ENCODE measurements at places on chromosomes 16 and 17. TPM values are rescaled to one million over a fixed set of nuclear protein-coding genes. Genes with fewer than 3 reads are reported as not detected.

MT1M gene
- 15.1 TPM for total RNA-seq

SDR42E2 gene
- not detected for total RNA-seq

EFCAB5 gene
- total RNA-seq = 0.34 TPM

TMEM88 gene
- 16.0 TPM for total RNA-seq

NPIPA8 gene
- not detected for total RNA-seq

FDXR gene
- total RNA-seq = 7.7 TPM

GNG13 gene
- total RNA-seq = not detected

CDYL2 gene
- total RNA-seq = 10.7 TPM

KRTAP29-1 gene
- total RNA-seq = not detected

VMO1 gene
- total RNA-seq = 4.6 TPM

GP2 gene
- not detected for total RNA-seq

CDH8 gene
- total RNA-seq = not detected

SUPT4H1 gene
- 34.1 TPM for total RNA-seq

TP53TG3 gene
- total RNA-seq = not detected

C17orf50 gene
- total RNA-seq = not detected

GPR142 gene
- not detected for total RNA-seq

NOMO2 gene
- total RNA-seq = 69.2 TPM

LGALS9B gene
- not detected for total RNA-seq

VASN gene
- total RNA-seq = 16.0 TPM

TEX14 gene
- total RNA-seq = not detected

CDR2L gene
- 5.7 TPM for total RNA-seq

GRAPL gene
- total RNA-seq = 7.2 TPM

EVPLL gene
- not detected for total RNA-seq

ASPA gene
- 4.9 TPM for total RNA-seq

SKAP1 gene
- total RNA-seq = 2.5 TPM

FAM20A gene
- total RNA-seq = 13.6 TPM

ABAT gene
- 8.8 TPM for total RNA-seq

NARF gene
- 32.6 TPM for total RNA-seq

CCL7 gene
- not detected for total RNA-seq

CACNG4 gene
- total RNA-seq = not detected

STH gene
- not detected for total RNA-seq

TVP23B gene
- 47.6 TPM for total RNA-seq

TAT gene
- total RNA-seq = 0.17 TPM

PYDC1 gene
- not detected for total RNA-seq

C1QTNF8 gene
- total RNA-seq = not detected

GFAP gene
- total RNA-seq = 15.3 TPM

ATP2C2 gene
- total RNA-seq = not detected

SYT17 gene
- total RNA-seq = 8.3 TPM

OTOP2 gene
- total RNA-seq = not detected

DYNLL2 gene
- total RNA-seq = 19.6 TPM

WFDC1 gene
- total RNA-seq = 0.98 TPM

SPATA2L gene
- total RNA-seq = 10.7 TPM

KCTD19 gene
- not detected for total RNA-seq

All from subcutaneous adipose tissue (tissue), 4 donors.